Heart left ventricle (tissue), 16 donors: ENCODE measurements at places on chromosomes 2 and 18. TPM values are rescaled to one million over a fixed set of nuclear protein-coding genes. Genes with fewer than 3 reads are reported as not detected.
A peak's percentile ranks its signal among the peaks of the same experiment; 100 is the strongest.

Gene HRH4
- not detected for total RNA-seq

Gene ASXL2
- 33.7 TPM for total RNA-seq

Gene UCN
- total RNA-seq, result 0.60 TPM

Gene SCN3A
- total RNA-seq, result 1.4 TPM

Gene TLX2
- total RNA-seq, result not detected

Gene MALL
- 16.5 TPM for total RNA-seq

Gene UGT1A6
- total RNA-seq, result not detected

Gene SERPINB13
- not detected for total RNA-seq

DNA sequence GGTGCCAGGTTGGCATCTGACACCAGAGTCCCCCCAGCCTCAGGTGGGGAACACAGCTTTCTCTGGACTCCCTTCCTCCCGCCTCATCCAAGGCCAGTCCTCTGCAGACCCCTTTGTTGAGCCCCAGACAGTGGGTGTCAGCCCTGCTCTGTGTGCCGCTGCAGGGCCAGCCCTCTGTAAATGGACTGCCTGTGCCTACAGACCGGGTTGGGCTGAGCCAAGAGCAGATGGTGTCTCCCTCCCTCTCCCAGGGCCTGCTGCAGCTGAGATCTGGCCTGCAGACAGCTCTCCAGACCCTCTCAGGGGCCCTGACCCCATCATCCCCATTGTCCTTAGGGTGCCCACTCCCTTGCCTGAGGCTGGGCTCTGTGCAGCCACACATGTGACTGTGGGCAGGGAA, 160.8 kb downstream of the KLHL29 start:
- DNase-seq, result peak; percentile 57

- no peak for DNase-seq
Observed at GRCh38 chr2:102258386-102259074, 52.8 kb upstream of the IL1RL1 start.

GRCh38 chr2:101428422-101429176, 41.3 kb upstream of the CREG2 start:
- DNase-seq, result no peak

DNA sequence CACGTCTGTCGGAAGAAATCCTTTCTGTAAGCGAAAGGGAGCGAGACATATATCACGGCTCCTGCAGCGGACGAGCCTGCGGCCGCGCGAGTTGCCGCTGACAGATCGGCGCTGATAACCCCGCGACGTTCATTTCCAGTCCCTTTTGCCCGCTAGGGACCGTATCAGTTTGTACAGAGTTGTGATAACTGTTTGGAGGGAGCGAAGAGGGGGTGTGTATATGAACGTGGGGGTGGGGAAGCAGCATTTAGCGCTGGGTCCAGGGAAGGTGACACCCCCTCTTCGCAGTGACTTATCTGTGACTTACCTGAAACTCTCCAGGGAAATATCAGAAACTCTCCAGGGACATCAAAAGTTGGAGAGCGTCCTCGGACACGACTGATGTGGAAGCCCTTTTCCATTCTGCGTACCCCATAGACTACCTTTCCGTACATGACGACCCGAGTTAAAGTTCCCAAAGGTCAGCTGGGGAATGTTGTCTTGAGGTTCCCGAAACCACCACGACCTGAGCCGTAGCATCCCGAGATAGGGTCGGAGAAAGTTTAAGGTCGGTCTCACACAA, 948 bp upstream of the GATA6 start:
- no peak for DNase-seq

DNA sequence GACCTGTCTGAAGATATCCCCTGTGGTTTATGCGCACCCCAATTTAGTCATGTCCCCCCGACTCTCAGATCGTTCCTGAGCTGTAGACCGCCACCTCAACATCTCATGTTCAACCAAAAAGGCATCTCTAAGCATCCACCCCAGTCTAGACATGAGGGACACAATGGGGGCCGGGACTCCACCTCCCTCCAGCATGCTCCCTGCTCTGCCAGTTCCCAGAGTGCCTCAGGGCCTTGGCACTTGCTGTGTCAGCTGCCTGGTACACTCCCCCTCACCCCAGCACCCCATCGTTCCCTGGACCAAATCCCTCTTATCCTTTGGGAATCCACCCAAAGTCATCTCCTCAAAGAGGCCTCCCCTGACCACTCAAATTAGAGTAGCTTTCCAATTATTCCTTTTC, 22.2 kb downstream of the TNS1 start:
- no peak for DNase-seq

DNA sequence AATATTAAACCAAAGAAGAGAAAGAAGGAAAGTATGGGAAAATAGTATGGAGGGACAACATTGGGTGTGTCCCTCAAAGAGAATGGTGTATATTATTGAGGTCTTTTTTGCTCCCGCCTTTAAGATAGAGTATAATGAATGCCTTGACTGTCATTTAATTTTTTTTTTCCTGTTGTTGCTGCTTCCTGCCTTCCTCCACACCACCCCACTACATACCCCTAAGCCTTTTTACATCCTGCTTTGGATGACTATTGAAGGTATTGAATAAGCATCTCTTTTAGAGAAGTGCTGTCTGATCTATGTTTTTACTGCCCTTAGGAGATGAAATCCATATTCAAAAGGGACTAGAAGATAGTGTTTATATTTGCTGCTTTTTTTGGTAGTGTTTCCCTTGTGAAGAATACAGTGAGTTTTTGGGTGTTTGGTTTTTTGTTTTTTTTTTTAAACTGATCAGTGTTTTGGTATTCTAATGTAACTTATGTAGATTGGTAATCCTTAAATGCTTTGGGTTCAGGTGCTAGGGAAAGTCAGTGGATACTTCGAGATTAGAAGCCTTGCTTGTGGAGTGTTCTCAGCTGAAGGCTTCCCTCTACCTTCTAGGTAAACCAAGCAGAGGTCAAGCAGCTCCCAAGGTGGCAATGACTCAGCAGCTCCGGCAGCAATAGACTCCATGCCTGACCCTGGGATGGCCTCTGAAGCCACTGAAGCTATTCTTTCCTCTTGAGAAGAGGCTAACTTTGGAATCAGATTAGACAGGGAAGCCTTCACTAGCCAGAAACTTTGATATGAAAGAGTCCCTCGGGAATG, 5.0 kb downstream of the FZD7 start:
- peak; percentile 63 for DNase-seq

- DNase-seq, result no peak
Observed at GRCh38 chr2:233674995-233675394, 3.3 kb downstream of the UGT1A9 start.

DNA sequence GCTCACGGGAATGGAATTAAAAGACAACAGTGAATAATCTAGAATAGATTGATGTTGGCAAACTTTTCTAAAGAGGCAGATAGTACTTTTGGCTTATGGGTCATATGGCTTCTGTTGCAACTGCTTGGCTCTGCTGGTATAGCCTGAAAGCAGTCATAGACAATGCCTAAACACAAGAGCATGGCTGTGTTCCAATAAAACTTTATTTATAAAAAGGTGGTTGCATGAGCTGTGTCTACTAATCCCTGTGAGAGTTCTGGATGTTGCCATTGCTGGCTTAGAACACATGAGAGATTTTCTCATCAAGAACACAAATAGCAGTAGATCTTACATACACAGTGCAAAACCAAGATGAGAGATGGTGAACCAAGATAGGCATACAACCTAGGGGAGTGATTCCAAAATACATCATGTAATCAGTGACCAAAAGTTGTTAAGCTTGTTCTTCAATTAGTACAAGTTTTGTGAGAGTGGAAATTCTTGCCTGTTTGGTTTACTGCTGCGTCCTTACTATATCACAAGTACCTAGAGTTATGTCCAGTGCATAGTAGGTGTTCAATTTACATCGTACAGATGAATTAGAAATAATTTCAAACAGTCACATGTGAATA, 380.0 kb downstream of the METTL4 start:
- DNase-seq, result no peak

DNA sequence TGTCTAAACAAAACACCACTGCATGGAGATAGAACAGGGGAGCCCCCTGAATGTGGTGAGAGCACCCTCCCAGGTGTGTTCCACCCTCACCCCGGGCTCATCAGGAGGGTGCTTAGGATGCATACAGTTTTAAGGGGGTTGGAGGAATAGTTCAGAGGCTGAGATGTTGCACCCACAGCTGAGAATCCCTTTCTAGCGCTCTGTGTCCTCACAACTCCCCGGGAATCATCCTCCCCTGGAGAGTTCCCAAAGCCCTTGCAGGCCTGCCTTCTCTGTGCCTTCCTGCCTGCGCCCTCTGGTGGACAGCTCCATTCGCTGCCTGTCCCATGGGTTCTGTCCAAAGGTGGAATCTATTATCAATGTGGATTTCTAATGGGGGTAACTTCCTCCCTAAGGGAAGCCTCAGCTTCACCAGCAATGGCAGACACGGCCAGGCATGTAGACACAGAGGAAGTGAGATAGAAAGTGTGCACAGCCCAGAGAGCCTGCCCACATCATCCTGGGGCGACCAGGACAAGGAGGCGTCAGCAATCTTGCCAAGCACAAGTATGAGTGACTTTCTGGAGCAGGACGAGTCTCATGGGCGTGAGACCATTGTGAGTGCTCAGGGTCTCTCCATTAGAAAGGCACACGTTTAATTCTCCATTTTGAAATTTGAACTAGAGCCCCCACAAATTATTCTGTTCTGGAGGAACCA, 1.2 kb upstream of the UGT1A5 start:
- DNase-seq, result peak; percentile 47

GRCh38 chr2:122682356-122682755, 926.9 kb downstream of the TSN start:
- no peak for DNase-seq

DNA sequence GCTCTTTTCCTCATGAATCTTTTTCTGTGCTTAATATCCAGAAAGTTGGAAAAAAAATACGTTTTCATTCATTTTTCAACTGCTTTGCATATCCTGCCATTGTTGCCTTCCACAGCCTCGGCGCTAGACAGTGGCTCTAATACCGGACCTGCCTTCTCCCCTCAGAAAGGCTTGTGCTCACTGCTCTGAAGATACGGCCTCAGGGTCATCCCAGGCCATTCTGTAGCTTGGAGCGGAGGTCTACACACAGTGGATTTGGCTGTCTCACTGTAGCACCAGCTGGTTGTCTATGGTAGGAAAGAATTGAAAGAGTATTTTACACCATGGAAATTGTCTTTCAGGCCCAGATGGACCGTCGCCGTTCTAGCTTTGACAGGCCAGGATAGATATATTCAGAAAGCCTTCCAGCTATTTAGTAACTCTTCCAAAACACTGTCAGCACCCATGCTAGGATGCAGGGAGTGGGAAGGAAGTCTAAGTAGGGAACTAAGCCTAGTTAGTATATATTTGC, 242.0 kb downstream of the TMEM182 start:
- no peak for DNase-seq

DNA sequence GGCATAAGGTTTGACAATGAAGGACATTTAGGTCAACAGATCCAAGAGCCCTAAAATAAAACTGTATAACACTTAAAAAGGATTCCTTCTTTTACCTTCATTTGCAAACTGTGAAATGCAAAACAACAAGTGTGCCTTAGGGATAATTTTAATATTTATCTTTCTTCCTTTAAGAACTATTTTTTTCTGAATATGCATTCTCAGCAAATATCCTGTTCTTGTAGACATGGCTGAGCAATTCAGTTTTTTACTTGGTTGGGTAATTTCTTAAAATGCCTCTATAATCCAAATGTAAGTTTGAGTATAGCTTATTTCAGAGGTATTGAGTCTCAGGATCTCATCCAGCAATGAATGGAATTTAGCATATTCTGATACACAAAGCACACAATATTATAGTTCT, 43.0 kb upstream of the KCNJ3 start:
- no peak for DNase-seq

DNA sequence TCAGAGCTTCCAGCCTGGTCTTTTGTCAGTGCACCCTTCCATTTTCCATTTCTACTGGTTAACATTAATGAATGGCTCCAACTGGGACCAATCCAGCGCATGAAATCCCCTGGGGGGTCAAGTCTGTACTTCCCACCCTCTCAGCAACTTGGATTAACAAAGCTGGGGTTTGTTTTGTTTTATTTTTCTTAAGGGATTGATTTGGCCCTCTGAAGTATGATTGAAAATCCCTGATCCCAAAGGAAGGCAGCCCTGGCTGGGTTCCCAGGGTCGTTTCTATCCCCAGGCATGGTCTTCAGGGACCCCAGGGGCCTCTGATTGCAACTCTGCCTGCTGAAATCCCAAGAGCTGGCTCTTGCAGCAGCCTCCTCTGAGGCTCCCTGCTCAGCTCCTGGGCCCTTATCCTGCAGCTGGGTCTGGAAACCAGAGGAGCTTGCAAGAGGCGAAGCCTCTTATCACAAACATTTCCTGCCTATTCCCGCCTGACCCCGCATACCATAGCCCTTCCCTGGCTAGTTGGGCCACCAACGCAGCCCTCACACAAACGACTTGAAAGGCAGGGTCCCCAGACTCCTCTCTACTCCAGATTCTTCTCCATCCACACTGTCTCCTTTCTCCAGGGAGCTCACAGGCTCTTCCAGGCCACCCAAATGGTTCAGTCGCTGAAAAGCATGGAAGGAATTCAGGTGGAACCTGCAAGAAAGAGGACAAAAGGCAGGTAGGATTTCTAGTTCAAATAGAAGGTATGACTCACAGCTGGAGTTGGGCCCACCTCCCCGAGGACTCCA, 109.7 kb upstream of the PKDCC start:
- DNase-seq, result peak; percentile 49

DNA sequence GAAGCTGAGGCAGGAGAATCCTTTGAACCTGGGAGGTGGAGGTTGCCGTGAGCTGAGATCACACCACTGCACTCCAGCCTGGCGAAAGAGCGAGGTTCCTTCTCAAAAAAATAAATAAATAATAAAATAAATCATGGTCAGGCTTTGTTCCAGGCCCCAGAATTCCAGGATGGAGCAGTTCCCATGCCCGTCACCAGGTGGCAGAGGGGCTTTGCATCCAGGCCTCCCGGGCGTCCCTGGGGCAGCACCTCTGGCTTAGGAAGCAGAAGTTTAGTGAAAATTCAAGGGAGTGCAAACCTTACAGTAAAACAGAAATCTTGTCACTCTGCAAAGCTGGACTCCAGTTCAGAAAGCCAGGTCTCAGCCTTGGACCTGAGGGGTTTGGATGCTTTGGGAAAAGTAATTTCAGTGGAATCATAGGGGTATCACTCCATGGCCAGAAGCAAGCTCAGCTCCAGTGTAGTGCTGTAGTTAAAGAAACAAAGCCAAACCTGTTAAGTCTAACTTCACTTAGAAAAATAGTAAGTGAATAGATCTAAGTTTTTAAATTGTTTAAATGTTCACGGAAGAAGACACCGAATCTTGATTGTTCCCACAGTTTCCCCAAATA, 512.7 kb downstream of the CMPK2 start:
- peak; percentile 26 for DNase-seq

GRCh38 chr18:47168913-47169312, 7.3 kb downstream of the IER3IP1 start:
- DNase-seq, result no peak

GRCh38 chr2:63488118-63488713, 100.1 kb downstream of the WDPCP start:
- no peak for DNase-seq

DNA sequence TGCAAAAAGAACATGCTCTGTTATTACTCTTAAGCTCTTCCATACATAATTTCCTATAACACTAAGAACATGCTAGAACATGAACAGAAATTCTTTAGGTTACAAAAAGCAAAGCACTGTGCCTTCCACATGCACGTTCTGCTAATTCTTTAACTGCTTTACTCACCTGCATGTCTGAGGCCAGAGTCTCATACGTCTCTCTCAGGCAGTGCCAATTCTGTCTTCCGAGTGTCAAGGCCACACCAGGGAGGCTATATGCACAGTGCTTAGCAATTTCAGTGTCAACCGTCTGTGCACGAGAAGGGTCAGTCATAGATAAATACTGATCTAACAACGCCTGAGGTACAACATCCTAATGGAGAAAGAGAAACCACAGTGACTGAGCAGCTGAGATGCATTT, 55.1 kb downstream of the PPP4R1 start:
- DNase-seq, result no peak
